ENCODE measurements at places on chromosomes 12 and 14. TPM values are rescaled to one million over a fixed set of nuclear protein-coding genes. Genes with fewer than 3 reads are reported as not detected.

The CAPZA3 gene
- polyA plus RNA-seq, result not detected

The MYF6 gene
- not detected for polyA plus RNA-seq

The LAG3 gene
- polyA plus RNA-seq, result 4.5 TPM

The GRIP1 gene
- polyA plus RNA-seq, result 0.35 TPM

The SPATA7 gene
- polyA plus RNA-seq, result 4.1 TPM

The UTP20 gene
- polyA plus RNA-seq, result 1.7 TPM

The CPNE6 gene
- 0.03 TPM for polyA plus RNA-seq

The PLEKHH1 gene
- 1.1 TPM for polyA plus RNA-seq

The ZCRB1 gene
- polyA plus RNA-seq, result 40.1 TPM

The RPGRIP1 gene
- polyA plus RNA-seq, result 0.61 TPM

The KSR2 gene
- polyA plus RNA-seq, result under 0.01 TPM

The PRH2 gene
- polyA plus RNA-seq, result 0.14 TPM

The WIF1 gene
- polyA plus RNA-seq, result not detected

The OR5AU1 gene
- not detected for polyA plus RNA-seq

The CRY1 gene
- 5.6 TPM for polyA plus RNA-seq

The KRT82 gene
- not detected for polyA plus RNA-seq

The SCARB1 gene
- 11.9 TPM for polyA plus RNA-seq

The CMKLR1 gene
- polyA plus RNA-seq, result 9.0 TPM

The IL31 gene
- polyA plus RNA-seq, result not detected

The GUCY2C gene
- polyA plus RNA-seq, result 0.19 TPM

The PRIMA1 gene
- 0.09 TPM for polyA plus RNA-seq

The ASIC1 gene
- 0.16 TPM for polyA plus RNA-seq

The C14orf39 gene
- not detected for polyA plus RNA-seq

The KRT77 gene
- polyA plus RNA-seq, result 0.03 TPM

The POTEM gene
- not detected for polyA plus RNA-seq

The HIGD1C gene
- polyA plus RNA-seq, result not detected

The MYH6 gene
- 0.35 TPM for polyA plus RNA-seq

The AQP6 gene
- not detected for polyA plus RNA-seq

The HOXC9 gene
- not detected for polyA plus RNA-seq

The SLCO1B1 gene
- polyA plus RNA-seq, result not detected

The TMEM63C gene
- polyA plus RNA-seq, result 2.4 TPM

The FGF6 gene
- not detected for polyA plus RNA-seq

The CLEC4A gene
- 15.3 TPM for polyA plus RNA-seq

The VWF gene
- polyA plus RNA-seq, result 38.6 TPM

The AQP2 gene
- polyA plus RNA-seq, result not detected

The TSPAN19 gene
- polyA plus RNA-seq, result 0.51 TPM
